ENCODE measurements at places on chromosomes 7 and 10. TPM values are rescaled to one million over a fixed set of nuclear protein-coding genes. Genes with fewer than 3 reads are reported as not detected.

DNA sequence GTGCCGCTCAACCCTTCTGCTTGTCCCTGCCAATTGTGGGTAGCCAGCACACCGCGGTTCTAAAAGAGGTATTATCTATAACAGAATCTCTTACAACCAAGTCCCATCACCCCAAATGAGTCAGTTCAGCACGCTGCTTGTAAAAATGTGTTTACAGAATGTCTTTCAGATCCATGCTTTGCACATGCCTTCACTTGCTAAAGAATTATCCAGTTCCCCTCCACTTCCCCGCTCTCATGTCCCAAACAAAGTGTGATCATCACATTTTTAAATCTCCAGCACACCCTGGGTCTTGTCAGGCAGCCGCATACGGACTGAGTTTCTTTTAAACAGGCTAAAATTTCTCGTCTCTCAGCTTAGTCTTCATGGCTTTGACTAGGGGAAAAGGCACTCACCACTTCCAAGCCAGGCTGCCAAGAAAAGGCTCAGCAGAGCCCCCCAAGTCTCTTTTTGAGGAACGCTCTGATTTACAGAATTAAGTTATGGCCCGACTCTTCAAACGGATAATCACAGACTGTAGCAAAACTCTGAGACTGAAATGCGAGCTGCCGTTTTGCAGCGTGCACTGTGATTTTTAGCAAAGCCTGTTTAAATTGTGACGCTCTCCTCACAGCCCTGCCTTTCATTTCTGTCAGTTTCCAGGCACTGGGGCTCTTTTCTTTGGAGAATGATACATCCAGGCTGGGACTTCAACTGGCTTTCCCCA is 29.8 kb upstream of the FGFR2 start:
- H3K36me3 ChIP-seq, result no peaks in the 10 kb centered on the region
- H3K27ac ChIP-seq, result no peak overlapping the region
- H3K27me3 ChIP-seq, result peaks cover 3% of the 10 kb centered on the region
- peak; percentile 18 for DNase-seq

DNA sequence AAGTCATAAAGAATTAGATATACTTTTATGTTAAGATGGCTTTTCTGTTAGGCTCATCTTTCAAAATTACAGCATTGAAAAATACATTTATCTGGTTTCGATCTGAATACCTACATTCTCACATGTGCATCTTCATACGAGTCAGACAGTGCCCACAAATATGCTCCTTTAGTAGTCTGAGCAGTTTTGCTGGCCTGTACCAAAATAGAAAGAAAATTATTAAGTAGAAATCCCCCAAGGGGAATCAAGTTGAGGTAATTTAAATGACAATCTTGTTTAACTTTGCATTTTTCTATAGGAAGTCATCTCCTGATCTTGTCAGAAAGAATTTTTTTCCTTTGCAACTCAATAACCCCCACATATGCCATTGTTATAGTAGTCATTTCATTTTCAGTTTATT is 287.4 kb upstream of the SEMA3D start:
- peak; percentile 41 for DNase-seq
- no peak overlapping the region for H3K4me3 ChIP-seq
- no peaks in the 10 kb centered on the region for H3K27me3 ChIP-seq
- H3K27ac ChIP-seq, result no peak overlapping the region

DNA sequence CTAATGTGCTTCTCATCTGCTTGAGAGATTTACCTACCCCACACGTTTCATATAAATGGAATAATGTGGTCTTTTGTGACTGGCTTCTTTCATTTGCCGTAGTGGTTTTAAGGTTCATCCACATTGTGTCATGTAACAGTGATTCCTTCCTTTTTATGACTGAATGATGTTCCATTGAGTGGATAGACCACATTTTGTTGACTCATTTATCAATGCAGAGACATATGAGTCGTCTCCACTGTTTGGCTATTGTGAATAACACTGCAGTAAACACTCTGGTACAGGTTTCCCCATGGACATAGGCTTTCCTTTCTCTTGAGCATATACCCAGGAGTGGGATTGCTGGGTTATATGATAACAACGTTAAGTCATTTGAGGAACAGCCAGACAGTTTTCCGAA is 2.0 kb upstream of the AOC1 start:
- H3K4me3 ChIP-seq, result no peak overlapping the region
- DNase-seq, result no peak
- no peaks in the 10 kb centered on the region for H3K36me3 ChIP-seq
- H3K4me1 ChIP-seq, result no peaks in the 10 kb centered on the region
- peaks cover 3% of the 10 kb centered on the region for H3K27me3 ChIP-seq

DNA sequence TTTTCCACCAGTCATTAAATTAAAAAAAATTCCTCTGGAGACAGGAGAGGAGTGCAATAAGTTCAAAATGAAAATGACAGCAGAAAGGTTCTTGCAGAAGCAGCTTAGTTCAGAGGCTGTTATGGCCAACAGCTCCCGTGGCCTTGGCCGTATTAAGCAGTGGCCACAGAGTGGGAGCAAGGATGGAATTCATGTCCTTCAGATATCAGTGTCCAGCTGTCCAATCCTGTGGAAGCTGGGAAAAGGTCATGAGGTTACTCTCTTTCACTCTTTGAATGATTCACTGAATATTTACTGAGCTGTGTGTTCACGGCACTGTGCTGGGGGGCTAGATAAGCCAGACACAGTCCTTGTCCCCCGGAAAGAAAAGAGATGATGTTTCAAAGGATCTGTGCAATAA is 231.8 kb downstream of the BMPER start:
- DNase-seq, result no peak
- no peaks in the 10 kb centered on the region for H3K36me3 ChIP-seq
- peaks cover 14% of the 10 kb centered on the region for H3K4me1 ChIP-seq
- H3K4me3 ChIP-seq, result no peak overlapping the region
- H3K27me3 ChIP-seq, result no peaks in the 10 kb centered on the region

The FKBP6 gene
- total RNA-seq, result not detected

The CACNA2D1 gene
- total RNA-seq, result 65.4 TPM
